GM12892 (cell line): ENCODE measurements at places on chromosomes 7 and 10.

DNA sequence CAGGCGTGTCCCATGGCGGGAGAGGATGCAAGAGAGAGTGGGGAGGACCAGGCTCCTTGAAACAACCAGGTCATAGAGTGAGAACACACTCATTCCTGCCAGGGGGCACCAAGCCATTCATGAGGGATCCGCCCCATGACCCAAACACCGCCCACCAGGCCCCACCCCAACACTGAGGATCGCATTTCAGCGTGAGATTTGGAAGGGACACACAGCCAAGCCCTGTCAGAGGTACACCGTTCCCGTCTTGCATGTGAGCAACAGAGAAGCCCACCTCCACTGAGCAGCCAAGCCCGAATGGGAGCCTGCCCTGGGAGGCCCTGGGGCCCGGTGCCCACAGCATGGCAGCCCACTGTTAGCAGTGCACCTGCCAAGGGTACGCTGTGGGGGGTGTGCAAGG is 7.9 kb upstream of the ARPC1B start:
- no peak for DNase-seq

DNA sequence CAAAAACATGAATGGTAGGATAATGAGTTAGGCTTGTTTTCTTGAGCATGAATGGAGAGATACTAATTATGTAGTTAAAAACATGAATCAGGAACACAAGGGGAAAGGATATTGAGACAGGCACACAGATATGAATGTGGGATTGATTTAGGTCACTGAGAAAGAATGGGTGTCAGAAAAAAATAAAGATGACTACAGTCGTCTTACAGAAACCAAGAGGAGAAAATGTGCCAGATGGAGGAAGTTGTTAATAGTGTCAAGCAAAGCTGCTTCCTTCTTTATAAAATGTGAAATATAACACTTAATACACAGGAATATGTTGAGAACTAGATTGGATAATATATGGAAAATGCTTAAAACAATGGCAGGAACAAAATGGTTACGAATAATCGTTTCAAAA is 173.3 kb upstream of the BET1 start:
- DNase-seq: no peak

DNA sequence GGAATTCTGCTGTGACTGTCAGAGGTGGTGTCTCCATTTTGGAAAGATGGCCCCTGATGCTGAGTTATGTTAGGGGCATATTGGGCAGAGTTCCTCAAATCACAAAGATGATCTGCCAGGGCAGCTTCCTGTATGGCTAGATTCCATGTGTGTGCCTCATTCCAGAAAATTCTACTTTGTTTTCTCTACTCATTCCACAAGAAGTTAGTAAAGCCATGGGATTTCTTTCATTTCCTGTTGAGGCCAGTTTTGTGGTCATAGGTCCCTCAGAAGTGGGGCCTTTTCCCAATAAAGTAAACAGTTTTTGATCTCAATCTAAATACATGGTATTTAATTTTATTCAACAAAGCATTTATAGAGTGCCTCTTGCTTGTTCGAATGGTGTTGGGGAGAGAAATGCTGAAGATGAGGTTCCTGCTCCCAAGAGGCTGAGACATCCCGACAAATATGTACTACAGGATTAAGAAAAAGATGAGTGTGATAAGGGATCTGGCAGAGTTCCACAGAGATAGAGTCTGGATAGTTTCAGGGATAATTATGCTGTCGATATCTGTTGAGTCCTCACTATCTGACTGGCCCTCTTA is 33.0 kb downstream of the MINDY4 start:
- no peak for DNase-seq

DNA sequence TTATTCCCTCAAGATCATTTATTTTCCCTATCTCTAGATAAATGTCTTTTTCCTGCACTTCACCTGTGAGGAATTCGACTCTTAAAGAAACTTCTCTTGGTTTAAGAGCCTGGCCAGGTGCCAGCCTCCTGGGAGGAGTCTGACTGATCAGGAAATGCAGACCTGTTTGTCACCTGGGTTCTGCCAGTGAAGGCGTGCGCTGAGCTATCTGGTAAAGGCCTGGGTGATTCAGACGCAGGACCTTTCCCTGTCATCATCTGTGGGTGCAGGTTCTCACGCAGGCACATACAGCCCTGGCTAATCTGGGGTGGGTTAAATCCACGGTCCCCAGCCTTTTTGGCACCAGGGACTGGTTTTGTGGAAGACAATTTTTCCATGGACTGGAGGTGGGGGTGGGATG is 65.3 kb upstream of the AQP1 start:
- DNase-seq: no peak

GRCh38 chr7:81410471-81411117 is 359.3 kb downstream of the HGF start:
- DNase-seq: no peak

DNA sequence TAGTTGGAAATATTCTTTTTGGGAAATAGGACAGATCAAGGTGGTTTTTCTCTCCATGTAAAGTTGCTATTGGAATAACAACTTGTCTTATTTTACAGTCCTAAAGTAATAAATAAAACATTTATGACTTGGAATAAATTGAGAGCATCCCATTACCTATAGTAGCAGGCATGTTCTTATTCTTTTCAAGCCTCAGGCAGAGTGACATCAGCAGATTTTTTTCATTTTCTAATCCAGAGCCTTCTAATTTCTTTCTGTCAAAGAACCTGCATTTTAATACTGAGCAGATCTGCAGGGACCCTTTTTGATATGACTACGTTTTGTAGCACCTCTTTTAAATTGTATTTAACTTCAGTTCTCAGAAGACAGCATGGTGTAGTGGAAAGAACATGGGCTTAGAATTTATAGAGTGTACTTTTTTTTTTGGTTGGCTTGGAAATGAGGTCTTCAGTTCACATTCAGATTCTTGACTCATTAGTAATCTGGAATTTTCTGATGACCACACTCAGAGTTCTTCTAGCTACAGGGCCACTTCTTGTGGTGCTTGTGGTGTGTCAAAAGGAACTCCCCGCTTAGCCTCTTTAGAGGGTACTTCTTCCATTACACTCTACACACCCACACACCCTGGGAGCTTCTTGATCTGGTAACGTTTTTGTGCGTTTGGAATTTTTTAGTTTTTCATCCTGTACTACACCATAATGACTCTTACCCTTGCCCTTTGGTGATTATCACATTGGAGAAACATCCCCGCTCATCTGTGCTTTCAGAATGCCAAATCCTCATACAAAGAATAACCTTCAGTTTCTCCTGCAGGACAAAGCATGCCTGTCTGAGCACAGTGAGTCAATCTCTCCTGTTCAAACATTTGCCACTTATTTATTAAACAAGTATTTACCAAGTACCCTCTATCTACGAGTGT is 34.6 kb downstream of the AGK start:
- DNase-seq: peak; percentile 8

DNA sequence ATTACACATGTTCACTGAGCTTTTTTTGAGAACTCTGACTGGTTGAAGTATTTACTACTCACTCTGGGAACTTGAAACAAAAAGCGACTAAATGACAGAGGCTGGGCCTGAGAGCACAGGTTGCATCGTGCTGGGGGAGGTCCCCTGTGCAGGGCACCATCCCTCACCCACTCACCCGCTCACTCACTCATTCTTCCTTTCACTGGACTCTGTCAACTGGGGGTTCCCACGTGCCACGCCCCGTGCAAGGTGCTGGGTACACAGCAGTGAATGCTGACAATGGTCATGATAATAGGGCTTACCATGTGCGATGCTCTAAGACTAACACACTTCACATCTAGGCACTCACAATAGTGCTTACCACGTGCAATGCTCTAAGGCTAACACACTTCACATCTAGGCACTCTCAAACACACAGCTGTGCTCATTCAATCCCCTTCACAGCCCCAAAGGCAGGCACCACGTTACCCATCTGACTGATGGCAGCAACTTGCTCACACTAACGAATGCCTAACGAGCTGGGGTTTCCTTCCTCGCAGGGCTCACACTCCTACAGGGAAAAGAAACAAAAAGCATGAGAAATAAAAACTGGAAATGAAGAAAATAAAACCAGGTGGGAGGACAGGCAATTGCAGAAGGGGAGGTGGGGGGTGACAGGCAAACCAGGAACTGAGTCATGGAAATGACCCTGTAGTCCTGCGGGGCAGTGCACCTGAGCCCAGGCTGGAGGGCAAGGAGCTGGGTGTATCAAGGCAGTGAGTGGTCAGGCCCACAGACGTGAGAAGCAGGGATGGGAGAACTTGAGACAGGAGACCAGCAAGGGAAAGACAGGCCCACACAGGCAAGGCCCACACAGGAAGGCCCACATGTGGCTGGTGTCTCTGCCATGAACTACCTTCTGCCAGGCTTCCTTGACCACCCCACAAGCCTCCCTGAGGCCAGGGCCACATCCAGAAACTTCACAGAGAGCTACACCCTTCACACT is 147.0 kb upstream of the FAM20C start:
- DNase-seq: no peak

- no peak for DNase-seq
These were observed 268.9 kb upstream of the SEMA3C start for GRCh38 chr7:81187753-81188152.

- DNase-seq: no peak
These were observed 5.8 kb downstream of the TCF7L2 start for GRCh38 chr10:112955582-112956421.

DNA sequence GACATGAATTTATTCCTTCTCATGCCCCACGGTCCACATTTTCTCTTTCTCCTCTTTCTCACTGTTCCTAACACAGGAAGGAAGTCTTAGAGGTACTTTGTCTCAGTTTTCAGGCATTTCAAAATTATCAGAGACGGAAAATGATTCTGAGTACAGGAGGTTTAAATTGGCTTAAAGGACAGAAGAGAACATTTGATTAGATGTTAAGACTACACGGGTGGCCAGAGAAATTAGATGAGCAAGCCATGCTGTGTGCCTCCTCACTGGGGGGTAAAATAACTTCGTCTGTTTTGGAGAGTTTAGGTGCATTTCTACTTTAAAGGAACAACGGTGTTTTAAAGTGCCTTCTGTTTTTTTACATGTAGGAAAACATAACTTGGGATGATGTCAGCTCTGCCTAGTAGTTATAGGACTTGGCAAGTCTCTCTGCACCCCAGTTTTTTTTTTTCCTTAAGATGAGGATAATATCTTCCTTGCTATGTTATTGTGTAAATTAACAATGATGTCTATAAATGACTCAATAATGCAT is 66.9 kb downstream of the MCMBP start:
- no peak for DNase-seq

GRCh38 chr7:934469-935163 is 19.9 kb downstream of the ADAP1 start:
- no peak for DNase-seq
